Naive thymus-derived CD4-positive, alpha-beta T cell (primary cell): ENCODE measurements at places on chromosomes 1 and 21.

GRCh38 chr1:87212431-87213134, 116.1 kb upstream of the LMO4 start:
- no peaks in the 10 kb centered on the region for H3K27me3 ChIP-seq
- H3K27ac ChIP-seq: no peak overlapping the region
- no peak overlapping the region for H3K4me3 ChIP-seq
- H3K36me3 ChIP-seq: no peaks in the 10 kb centered on the region
- H3K4me1 ChIP-seq: no peaks in the 10 kb centered on the region

DNA sequence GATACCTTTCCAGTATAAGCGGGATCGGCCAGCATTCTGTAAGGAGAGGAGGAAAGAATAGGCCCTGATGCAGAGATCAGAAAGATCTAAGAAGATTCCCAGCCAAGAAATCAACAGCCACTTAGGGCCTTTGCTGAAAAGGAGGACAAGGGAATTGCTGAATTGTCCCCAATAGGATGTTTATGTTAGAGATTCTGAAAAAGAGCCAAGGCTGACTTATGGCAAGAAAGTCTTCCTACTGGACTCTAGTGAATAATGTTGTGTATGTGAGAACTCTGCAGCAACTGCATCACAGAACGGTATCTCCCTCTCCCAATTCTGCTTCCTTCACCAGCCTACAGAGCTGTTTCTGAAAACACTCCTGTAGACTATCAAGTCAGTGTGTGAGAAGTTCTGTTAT, 298.0 kb upstream of the CXADR start:
- DNase-seq: no peak
- no peaks in the 10 kb centered on the region for H3K4me1 ChIP-seq
- H3K36me3 ChIP-seq: no peaks in the 10 kb centered on the region
- no peaks in the 10 kb centered on the region for H3K27me3 ChIP-seq

DNA sequence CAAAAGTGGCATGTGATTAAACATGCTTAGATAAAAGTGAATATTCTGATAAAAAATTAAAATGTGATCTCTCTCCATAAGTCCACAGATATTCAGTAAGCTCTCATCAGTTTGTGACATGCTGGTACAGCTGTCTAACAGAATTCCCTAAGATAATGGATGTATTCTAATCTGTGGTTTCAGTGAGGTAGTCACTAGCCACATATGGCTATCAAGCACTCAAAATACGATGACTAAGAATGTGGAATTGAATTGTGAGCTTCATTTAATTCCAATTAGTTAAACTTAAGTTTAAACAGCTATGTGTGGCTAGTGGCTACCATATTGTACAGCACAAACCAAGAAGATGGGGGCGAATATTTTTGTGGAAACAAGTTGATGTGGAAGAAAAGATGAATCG, 4.1 kb upstream of the REG4 start:
- H3K4me1 ChIP-seq: no peaks in the 10 kb centered on the region
- no peak overlapping the region for H3K27ac ChIP-seq
- no peaks in the 10 kb centered on the region for H3K27me3 ChIP-seq
- no peaks in the 10 kb centered on the region for H3K36me3 ChIP-seq
- no peak for DNase-seq

GRCh38 chr21:46126309-46127238, 28.7 kb downstream of the COL6A2 start:
- H3K4me3 ChIP-seq: no peak overlapping the region
- H3K4me1 ChIP-seq: no peaks in the 10 kb centered on the region
- H3K27me3 ChIP-seq: no peaks in the 10 kb centered on the region
- H3K27ac ChIP-seq: no peak overlapping the region
- H3K36me3 ChIP-seq: no peaks in the 10 kb centered on the region

DNA sequence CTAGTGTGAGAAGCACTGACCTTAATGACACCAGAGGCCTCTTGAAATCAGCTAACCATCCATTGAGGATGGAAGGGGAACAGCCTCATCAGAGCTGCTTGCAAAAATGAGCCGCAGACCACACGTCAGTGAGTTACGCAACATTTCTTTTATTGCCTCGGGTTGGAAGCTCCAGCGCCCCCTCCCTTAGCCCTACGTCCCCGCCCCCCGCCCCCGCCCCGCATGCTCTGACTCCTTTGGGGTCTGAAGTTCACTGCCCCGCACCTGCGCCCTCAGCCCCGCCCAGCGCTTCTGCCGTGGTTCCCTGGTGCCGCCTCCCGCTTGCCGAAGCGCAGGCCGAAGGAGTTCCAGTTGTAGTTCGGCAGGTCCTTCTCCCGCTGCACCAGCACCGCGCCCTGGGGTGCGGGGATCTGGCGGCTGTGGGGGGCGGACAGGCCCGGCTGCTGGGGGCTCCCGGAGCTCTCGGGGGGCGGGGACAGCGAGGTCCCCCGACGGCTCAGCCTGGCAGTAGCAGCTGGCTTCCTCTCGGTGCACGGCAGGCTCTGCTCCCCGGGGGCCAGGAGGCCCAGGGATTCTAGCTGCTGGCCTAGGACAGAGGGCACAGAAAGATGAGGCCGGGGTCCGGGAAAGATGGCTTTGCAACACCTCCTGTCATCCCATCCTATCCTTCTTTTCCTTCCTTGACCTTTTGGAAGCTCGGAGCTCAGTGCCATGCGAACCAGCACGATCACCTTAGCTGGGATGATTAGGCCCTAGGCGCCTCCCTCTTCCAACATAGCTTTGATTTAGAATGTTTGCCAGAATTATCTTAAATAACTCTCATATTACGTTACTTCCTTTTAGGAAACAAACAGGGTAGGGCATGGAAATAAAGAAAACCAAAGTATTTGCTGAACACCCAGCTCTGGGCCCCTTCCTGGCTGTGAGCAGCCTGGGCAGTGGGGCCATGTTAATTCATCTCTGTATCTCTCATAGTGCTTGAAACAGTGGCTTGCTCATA, 5.8 kb downstream of the KISS1 start:
- DNase-seq: no peak
- no peak overlapping the region for H3K27ac ChIP-seq
- peaks cover 3% of the 10 kb centered on the region for H3K27me3 ChIP-seq
- H3K36me3 ChIP-seq: no peaks in the 10 kb centered on the region
- H3K4me3 ChIP-seq: no peak overlapping the region

- no peaks in the 10 kb centered on the region for H3K36me3 ChIP-seq
- H3K27me3 ChIP-seq: no peaks in the 10 kb centered on the region
- no peak overlapping the region for H3K27ac ChIP-seq
- H3K4me1 ChIP-seq: no peaks in the 10 kb centered on the region
- H3K4me3 ChIP-seq: no peak overlapping the region
These were observed 85.9 kb upstream of the IVNS1ABP start for GRCh38 chr1:185402930-185403329.
